BE2C (cell line): ENCODE measurements at places on chromosomes 4 and X.

DNA sequence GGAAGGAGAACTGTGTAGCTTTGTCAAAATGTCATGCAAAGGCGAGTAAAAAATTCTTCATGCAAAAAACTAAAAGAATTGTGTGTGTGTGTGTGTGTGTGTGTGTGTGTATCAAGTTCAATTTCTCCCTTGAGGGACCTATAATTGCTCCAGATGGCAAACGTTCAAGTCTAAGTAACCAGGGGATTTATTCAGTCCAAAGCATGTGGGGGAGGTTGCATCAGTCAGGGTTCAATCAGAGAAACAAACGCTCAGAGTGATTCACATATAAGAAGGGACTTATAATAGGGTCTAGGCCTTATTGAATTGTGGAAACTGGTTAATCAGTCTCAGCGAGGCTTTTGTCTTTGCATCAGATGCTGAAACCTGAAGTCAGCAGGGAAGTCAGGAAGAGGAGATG, 5.0 kb downstream of the DCAF8L1 start:
- DNase-seq = no peak

GRCh38 chrX:9269134-9269533, 195.7 kb upstream of the TBL1X start:
- no peak for DNase-seq

DNA sequence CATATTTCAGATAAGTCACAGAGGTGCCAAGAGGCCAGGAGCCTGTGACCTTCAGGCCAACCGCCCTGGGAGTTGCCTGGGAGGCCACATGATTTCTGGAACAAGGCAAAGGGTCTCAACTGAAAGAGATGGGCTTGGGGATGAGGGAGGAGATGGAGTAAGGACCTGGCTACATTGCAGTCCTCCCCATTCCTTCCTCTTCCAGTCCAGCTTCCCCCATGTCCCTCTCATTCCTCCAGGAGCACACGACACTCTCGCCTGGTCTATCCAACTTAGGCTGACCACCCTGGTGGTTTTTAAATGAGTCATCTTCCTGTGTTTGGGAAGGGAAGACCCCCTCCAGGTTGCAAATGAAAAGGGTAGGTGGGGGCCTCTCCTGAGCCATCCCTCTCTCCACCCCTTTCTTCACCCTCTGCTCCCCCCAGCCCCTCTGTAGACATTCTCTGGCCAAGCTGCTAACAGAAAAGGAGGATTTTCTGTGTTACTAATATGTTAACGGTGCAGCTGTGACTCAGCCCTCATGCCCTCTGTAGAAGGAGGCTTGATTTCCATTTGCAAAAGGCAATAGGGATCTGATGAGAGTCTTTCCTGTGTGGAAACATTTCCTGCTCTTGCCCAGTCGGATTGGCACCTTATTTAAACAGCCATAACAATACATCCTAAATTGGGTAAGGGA, 79.2 kb downstream of the RTL5 start:
- DNase-seq = no peak

- no peak for DNase-seq
Measured at GRCh38 chr4:184282895-184283654, 65.4 kb upstream of the ENPP6 start.

DNA sequence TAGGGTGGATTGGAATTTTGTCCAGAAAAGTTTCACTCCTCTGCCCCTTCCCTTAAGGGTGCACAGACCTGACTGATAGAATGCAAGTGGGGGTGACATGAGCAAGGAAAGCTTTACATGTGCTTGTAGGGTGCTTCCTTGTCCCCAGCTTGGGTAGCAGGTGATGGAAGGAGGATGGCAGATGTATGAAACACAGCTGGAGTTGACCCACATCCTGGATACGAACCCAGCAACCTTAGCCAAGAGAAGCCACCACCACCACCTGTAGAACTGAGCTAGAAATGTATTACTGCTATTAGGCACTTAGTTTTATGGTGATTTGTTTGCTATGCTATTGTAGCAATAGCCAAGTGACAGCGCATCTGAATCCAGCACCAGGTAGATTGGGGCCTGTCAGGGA, 227.4 kb downstream of the HS3ST1 start:
- no peak for DNase-seq

DNA sequence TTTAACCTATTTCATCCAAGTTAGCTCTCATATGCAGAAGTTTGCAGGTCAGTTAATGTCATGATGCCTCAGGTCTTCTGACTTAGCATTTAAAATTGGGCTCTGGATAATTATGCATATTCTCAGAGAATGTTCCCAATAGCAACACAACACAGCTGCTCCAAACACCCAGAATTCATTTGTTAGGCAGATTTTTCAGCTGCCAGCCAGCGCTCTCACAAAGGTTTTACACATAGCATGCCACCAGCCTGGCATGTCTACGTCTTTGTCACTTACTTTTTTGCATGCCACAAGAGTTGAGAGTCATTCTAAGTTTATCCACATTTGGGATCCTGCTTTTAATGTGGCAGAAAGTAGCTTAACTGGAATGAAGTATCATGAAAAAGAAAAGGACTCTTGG, 84.8 kb downstream of the LIMCH1 start:
- DNase-seq = no peak

GRCh38 chrX:109707319-109707718, 25.7 kb downstream of the ACSL4 start:
- no peak for DNase-seq

- no peak for DNase-seq
Measured at GRCh38 chrX:148593987-148594386, 93.6 kb downstream of the AFF2 start.

DNA sequence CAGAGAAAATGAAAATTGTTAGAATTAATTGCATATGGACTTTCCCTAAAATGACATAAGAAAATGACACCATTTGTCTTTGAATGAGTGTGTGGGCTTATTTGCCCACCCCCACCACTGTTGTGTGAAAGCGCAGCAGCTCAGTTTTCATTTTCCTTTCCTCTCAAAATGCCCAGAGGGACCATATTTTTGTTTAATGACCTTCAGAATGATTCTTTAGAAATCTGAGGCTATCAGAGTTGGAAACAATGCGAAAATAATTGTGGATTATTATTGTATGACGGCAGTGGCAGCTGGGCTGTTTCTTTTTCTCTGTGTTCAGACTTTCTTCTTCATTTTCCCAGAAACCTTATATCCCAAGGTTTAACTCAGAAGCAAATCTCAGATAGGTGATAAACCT, 44.6 kb upstream of the TEX13A start:
- no peak for DNase-seq

DNA sequence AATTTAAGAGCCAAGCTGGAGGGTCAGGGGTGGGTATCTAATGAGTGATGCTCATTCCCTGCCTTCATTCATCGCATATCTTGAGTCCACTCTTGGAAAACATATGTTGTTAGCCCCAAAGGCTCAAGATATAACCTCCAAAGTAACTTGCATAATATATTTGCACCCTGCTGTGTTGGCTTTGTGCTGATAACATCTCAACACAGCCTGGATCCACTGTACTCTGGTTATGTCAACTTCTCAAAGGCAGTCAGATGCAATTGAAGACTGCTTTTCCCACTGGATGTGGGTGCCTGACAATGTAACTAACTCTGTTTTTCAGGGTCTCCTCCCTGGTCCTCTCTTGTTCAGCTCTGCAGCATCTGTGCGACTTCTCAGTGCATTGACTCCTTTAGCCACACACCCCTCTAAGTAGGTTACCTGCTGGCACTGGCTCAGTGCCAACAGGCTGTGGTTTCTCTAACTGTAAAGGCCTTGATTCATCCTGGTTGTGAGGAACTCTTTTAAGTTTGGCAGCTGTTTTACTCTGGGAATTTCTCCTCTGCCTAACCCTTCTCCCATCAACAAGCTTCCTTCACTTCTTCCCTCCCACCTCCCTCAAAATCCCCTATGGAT, 28.1 kb downstream of the SLC16A2 start:
- DNase-seq = no peak

DNA sequence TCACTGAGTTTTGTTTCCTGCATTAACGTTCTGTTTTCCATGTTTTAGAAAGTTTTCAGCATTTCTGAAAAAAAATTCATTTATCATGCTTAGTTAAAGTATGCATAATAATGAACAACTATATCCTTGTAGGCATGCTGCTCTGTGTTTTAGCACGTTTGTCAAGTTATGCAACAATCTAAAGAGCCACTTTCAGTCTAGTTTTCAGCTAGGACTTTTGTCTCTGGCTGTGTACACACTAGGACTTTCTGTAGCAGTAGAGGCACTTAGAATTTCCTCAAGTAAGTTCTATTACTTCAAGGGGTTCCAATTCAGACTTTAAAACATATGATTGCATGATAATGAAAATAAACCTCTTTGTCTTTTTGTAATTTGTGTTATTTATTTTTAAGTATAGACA, 12.4 kb downstream of the DCAF8L1 start:
- DNase-seq = no peak

DNA sequence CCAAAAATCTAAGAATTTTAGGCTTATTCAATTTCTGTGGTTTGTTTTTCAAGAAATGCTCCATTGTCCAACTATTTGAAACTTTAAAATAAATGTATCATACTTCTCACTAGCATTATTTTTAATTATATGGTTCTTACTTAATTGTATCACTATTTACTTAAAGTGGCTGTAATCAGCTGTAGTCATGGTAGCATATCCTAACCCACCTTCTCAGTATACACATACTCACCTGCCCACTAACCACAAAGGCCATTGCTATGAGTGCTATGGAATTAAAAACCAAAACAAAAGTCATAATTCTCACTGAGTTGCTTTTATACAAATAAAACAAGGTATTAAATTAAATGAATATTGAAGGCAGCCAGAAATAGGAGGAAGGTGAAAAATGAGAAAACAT, 5.0 kb downstream of the FBXO8 start:
- no peak for DNase-seq

DNA sequence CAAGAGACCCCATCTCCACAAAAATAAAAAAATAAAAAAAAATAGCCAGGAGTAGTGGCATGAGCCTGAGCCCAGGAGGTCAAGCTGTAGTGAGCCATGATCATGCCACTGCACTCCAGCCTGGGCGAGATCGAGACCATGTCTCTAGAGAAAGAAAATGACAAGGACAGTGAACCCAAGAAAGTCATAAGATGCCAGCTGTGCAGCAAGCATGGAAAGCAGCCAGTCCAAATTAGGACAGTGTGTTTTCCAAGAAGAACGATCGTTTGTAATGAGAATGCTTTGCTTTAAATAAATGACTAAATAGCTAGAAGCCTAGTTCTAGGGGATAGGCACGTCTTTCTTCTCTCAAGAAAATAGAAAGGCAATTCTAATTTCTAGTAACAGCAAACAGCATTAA, 58.4 kb upstream of the MSANTD1 start:
- DNase-seq = no peak

- DNase-seq = no peak
Measured at GRCh38 chr4:136329042-136329662, 1203.1 kb downstream of the PCDH18 start.

DNA sequence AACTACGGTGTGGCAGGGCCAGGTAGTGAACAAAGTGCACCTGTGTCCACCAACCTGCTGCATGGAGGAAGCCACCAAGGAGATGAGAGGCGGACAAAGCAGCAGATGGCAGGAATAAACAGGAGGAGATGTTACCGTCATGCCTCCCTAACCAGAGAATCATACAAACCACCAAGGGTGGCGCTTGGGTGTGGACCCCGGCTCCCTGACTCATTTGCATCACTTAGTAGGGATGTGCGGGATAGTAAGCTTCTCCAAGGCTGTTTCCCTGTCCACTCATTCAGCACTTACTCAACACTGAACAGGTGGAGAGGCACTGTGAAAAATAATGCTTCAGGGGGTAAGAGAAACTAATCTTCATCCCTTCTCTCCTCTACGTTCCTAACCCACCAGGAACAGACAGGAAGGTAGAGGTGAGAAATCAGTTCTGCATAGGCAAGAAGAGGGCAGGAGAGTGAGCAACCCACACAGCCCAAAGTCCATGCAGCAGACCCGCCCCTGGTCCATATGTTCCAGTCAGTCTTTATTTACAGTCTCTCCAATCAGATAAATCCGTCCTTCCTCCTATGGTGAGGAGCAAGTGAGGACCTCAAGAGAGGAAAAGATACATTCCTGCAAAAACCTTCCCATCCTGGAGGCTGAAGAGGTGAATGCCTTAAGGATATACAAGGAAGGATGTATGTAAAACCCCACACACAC, 34.0 kb downstream of the QDPR start:
- no peak for DNase-seq

- no peak for DNase-seq
Measured at GRCh38 chr4:177225605-177226004, 84.1 kb upstream of the NEIL3 start.

DNA sequence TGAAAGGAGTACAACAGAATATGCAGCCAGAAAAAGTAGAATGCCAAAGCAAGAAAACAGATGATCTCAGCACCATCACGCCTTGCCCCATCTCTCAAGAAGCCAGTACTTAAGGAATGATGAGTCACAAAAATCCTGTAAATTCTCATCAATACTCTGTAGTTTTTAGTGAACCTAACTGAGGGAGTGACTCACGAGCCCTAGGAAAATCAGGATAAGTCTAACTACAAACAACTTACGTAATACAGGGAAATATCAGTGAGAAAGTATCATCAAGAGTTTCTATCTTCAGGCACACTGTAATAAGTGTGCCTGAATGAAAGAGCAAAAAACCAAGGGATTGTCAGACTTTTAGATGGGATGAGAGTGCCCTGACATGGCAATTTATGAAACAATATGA, 644.4 kb downstream of the STPG2 start:
- DNase-seq = no peak

GRCh38 chr4:32189130-32189529, 1469.0 kb downstream of the PCDH7 start:
- DNase-seq = no peak

GRCh38 chr4:86442881-86443280, 83.0 kb upstream of the MAPK10 start:
- DNase-seq = no peak

DNA sequence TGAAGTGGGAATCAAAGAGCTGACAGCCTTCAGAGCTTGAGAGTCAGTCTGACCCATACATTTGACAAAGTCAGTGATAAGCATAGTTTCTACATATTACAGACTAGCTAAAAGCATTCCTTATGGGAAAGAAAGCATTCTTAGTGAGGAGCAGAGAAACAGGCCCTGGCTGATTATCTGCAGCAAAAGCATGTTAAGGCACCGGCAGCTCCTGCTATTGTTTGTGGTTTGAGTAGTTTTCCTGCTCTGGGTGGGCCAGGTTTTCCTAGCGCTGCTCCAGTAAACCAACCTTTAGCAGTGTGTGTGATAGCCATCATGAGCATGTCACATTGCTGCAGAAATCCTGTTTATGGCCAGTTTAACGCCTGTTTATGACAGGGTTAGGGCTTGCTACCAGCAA, 51.6 kb upstream of the WDR1 start:
- no peak for DNase-seq

GRCh38 chr4:40195182-40196177, 1.4 kb upstream of the RHOH start:
- no peak for DNase-seq

DNA sequence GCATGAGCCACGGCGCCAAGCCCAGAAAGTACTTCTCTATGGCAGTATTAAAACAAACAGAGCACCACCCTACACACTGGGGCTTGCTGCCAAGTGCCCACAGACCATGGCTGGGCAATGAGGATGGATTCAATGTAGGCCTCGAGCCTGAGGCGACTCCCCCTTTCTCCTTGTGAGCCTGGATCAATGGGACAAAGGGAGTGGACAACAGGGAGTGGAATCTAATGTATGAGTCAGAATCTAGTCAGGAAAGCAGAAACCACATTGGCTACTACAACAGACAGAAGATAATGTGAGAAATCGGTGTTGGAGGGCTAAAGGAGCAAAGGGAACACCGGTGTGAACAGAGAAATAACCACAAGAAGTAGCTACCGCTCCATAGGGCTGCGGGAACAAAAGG, 37.7 kb upstream of the OCIAD2 start:
- DNase-seq = no peak
